Heart left ventricle (tissue), 16 donors: ENCODE measurements at places on chromosomes 3 and 15. TPM values are rescaled to one million over a fixed set of nuclear protein-coding genes. Genes with fewer than 3 reads are reported as not detected.

- DNase-seq, result no peak
Observed at GRCh38 chr3:185503521-185503920, 4.7 kb upstream of the TMEM41A start.

- DNase-seq, result no peak
Observed at GRCh38 chr3:44132061-44132460, 109.6 kb upstream of the TOPAZ1 start.

DNA sequence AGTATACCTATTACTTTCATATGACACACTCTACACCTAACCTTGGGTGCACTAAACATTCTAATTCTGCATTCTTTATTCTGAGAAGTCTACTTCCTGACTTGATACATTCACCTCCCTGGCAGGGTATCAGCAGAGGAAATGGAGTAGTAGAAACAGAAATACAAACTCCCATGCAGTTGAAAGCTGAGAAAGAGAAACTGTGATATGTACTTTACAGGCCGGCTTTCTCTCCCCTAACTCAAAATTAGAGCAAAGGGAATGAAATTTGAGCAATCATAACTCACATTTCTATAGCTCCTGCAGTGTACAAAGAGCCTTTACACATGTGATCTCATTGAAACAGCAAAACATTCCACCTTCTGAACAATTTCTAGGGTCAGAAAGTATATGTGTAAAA is 135.5 kb upstream of the COL8A1 start:
- no peak for DNase-seq

FAM81A gene
- 0.91 TPM for polyA plus RNA-seq

- DNase-seq, result no peak
Observed at GRCh38 chr3:65712140-65712539, 326.6 kb downstream of the MAGI1 start.

DNA sequence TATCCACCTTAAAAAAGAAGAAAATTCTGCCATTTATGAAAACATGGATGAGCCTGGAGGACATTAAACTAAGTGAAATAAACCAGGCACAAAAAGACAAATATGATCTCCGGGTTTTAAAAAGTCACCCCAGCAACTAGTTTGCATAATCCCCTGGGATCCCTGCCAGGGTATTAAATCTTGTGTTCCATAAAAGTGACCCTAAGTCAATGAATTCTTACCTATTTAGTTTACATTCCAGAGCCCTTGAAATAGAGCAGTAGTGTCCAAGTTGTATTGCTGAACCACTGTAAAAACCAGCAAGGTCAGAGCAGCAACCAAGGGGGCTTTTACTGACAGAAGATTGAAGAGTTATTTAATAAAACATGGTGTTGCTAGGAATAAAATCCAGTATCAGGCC is 716.8 kb upstream of the BCHE start:
- no peak for DNase-seq

IQCF2 gene
- not detected for polyA plus RNA-seq

- DNase-seq, result no peak
Observed at GRCh38 chr15:56460071-56460470, 4.9 kb downstream of the MNS1 start.

GPR149 gene
- not detected for polyA plus RNA-seq

POTEB gene
- polyA plus RNA-seq, result not detected

HOMER2 gene
- 16.9 TPM for polyA plus RNA-seq

ST3GAL6 gene
- 95.9 TPM for polyA plus RNA-seq

GRCh38 chr3:171225708-171226107 is 199.2 kb upstream of the SLC2A2 start:
- DNase-seq, result no peak

GRCh38 chr15:51450001-51450400 is 108.5 kb downstream of the GLDN start:
- DNase-seq, result no peak

GRCh38 chr3:131353016-131353877 is 28.3 kb upstream of the NUDT16 start:
- no peak for DNase-seq

DNA sequence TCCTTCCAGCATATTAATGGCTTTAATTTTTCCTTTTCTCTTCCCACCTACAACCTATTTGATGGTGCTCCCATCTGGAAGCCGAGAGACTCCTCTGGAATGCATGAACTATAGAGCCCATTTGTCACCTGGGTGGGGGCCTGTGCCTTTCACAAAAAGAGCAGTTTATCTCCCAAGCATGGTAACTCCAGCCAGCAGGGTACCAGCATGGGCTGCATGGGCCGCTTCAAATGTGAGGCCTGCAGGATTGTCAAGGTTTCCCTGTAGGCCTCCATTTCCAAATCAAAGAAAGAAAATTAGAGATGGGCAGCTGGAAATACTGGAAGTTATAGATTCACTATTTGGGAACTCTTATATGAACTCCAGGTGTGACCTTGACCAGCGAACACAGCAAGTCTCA is 50.7 kb upstream of the SKOR1 start:
- no peak for DNase-seq

DNA sequence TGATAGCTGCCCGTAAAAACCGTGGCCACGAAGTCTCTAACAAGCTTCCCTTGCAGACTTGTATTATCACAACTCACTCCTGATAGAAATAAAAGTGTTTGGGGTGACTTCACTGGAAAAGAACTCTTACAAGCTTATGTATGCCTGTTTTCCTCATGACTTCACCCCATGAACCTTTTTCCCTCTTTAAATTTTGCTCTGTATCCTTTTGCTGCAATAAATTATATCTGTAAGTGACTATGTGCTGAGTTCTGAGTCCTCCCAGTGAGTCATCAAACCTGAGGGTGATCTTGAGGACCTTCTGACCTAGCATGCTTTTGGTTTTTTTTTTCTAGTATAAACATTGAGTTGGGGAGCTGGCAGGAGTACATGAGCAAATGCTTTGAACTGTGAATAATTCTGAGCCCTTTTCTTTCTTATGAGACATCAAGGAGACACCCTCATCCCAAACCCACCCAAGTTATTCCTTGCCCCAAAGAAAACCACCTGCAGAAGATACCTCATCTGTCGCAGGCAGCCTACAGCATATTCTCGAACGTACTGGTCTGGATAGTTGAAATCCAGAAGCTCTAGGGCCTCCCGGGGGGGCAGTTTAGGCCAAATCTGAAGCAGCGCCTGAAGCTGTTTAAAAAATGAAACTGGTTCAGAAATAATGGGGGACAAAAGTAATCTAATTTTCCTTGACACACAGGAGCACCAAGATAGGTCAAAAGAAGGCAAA is 85.9 kb downstream of the FAIM start:
- DNase-seq, result no peak

KNG1 gene
- 0.11 TPM for polyA plus RNA-seq

DNA sequence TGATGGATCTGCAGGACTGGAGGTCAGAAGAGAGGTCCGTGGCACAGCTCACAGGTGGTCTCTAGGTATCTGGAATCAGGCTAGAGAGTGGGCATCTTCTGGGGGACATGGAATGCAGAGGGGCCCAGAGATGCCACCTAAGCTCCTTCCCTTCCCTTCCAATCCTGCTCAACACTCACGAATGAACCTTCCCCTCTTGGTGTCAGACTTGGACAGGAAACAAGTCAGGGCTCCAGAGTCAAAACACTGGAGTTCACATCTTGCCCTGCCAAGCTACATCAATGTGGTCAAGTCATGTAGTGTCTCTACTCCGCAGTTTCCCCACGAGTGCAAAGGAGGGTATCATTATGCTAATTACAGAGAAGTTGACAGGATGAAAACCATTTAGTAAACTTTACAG is 16.0 kb upstream of the RBPMS2 start:
- no peak for DNase-seq

GRCh38 chr3:87333393-87333892 is 57.1 kb upstream of the POU1F1 start:
- no peak for DNase-seq

A4GNT gene
- polyA plus RNA-seq, result not detected
